CD8-positive, alpha-beta memory T cell (primary cell): ENCODE measurements at places on chromosomes 5 and 9.

DNA sequence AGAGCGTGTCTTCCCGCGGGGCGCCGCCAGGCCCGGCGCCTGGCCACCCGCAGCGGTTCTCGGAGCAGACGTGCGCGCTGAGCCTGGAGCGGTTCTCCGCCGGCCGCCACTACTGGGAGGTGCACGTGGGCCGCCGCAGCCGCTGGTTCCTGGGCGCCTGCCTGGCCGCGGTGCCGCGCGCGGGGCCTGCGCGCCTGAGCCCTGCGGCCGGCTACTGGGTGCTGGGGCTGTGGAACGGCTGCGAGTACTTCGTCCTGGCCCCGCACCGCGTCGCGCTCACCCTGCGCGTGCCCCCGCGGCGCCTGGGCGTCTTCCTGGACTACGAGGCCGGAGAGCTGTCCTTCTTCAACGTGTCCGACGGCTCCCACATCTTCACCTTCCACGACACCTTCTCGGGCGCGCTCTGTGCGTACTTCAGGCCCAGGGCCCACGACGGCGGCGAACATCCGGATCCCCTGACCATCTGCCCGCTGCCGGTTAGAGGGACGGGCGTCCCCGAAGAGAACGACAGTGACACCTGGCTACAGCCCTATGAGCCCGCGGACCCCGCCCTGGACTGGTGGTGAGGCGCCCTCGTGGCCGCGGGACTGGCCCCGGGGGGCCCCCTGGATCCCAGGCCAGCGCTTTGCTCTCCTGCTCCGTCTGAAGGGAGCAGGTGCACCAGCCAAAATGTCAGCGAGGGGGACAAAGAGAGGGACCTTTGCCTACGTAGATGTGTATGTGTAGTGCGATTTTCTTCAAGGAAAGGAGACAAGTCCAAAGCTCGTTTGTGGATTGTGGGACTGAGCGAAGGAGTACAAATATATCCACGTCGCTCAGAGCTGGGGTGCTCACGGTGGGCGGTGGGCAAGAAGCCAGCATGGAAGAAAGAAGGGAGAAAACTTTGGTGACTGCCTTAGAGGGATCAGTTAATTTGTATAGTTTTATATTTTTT is 19.5 kb downstream of the BTNL9 start:
- no peaks in the 10 kb centered on the region for H3K4me1 ChIP-seq
- H3K4me3 ChIP-seq, result no peak overlapping the region
- DNase-seq, result no peak

DNA sequence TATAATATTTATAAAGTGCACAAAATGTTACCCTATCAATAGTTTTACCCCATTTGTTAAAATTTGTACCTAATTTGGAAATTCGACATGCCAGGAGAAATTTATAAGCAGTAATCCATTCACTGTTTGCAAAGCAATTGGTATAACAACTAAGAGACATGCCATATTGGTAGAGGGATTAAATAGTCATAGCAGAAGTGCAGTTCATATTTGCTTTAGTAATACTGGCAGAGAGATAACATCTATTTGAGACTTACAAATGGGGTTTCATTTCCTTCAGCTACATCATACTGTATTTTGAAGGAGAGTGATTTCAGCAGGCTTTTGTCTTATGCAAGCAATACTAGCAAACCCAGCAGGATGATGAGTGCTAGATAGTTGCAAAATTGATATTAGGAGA is 610.4 kb upstream of the CDH10 start:
- no peak for DNase-seq
- no peaks in the 10 kb centered on the region for H3K36me3 ChIP-seq
- H3K4me3 ChIP-seq, result no peak overlapping the region
- H3K27me3 ChIP-seq, result no peaks in the 10 kb centered on the region
- no peaks in the 10 kb centered on the region for H3K4me1 ChIP-seq
- H3K27ac ChIP-seq, result no peak overlapping the region

DNA sequence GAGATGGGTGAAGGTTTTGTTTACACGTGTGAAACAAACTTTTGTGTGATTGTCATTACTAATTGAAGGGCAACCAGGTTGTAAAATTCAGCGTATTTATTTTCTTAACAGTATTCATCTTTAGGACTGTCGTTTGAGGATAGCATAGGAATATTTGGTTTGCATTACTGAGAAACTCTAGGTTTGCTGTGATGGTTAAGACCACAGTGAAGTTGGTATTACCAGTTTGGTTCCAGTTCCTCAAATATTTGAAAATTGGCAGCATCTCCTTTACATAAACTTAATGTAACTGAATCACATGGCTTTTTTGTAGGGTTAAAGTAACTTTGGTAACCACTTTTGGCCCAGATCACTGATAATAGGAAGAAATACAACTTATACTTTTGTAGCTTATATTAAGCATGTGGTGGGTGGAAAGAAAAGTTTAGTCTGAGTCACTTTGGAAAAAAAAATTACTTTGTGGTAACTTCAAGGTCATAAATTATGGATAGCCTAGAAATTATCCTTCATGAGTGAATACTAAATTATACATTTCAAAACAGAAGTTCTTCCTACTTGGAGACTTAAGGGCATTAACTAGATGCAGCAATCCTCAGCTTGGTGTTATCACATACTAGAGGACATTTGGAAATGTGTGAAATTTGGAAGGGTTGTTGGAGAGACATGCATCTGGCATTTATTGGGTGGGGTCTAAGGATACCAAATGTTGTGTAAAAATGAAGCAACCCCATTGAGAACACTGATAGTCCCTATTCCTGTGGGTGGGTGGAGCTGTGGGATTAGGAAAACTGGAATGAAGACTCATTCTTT is 33.9 kb downstream of the G3BP1 start:
- H3K36me3 ChIP-seq, result peaks cover 30% of the 10 kb centered on the region
- H3K4me3 ChIP-seq, result no peak overlapping the region
- H3K27ac ChIP-seq, result no peak overlapping the region

- no peak overlapping the region for H3K27ac ChIP-seq
- H3K4me1 ChIP-seq, result no peaks in the 10 kb centered on the region
- H3K4me3 ChIP-seq, result no peak overlapping the region
- H3K36me3 ChIP-seq, result no peaks in the 10 kb centered on the region
Measured at GRCh38 chr5:136028090-136028489, 698 bp upstream of the TGFBI start.

- no peaks in the 10 kb centered on the region for H3K27me3 ChIP-seq
- no peaks in the 10 kb centered on the region for H3K4me1 ChIP-seq
- no peaks in the 10 kb centered on the region for H3K36me3 ChIP-seq
Measured at GRCh38 chr9:108606401-108606800, 249.4 kb downstream of the ACTL7B start.

GRCh38 chr5:56460681-56461191 is 227.6 kb upstream of the ANKRD55 start:
- H3K4me1 ChIP-seq, result no peaks in the 10 kb centered on the region
- no peak overlapping the region for H3K4me3 ChIP-seq
- H3K36me3 ChIP-seq, result no peaks in the 10 kb centered on the region

GRCh38 chr5:179381691-179382090 is 36.4 kb upstream of the ADAMTS2 start:
- no peaks in the 10 kb centered on the region for H3K27me3 ChIP-seq
- H3K4me1 ChIP-seq, result no peaks in the 10 kb centered on the region
- H3K27ac ChIP-seq, result no peak overlapping the region
- DNase-seq, result no peak
- no peak overlapping the region for H3K4me3 ChIP-seq
- no peaks in the 10 kb centered on the region for H3K36me3 ChIP-seq

GRCh38 chr5:42390115-42390514 is 33.1 kb upstream of the GHR start:
- H3K27me3 ChIP-seq, result no peaks in the 10 kb centered on the region
- no peaks in the 10 kb centered on the region for H3K36me3 ChIP-seq
- H3K4me1 ChIP-seq, result no peaks in the 10 kb centered on the region

- DNase-seq, result no peak
- H3K27ac ChIP-seq, result no peak overlapping the region
- no peak overlapping the region for H3K4me3 ChIP-seq
- H3K36me3 ChIP-seq, result no peaks in the 10 kb centered on the region
- H3K27me3 ChIP-seq, result no peaks in the 10 kb centered on the region
Measured at GRCh38 chr9:14403081-14403480, 89.1 kb upstream of the NFIB start.

DNA sequence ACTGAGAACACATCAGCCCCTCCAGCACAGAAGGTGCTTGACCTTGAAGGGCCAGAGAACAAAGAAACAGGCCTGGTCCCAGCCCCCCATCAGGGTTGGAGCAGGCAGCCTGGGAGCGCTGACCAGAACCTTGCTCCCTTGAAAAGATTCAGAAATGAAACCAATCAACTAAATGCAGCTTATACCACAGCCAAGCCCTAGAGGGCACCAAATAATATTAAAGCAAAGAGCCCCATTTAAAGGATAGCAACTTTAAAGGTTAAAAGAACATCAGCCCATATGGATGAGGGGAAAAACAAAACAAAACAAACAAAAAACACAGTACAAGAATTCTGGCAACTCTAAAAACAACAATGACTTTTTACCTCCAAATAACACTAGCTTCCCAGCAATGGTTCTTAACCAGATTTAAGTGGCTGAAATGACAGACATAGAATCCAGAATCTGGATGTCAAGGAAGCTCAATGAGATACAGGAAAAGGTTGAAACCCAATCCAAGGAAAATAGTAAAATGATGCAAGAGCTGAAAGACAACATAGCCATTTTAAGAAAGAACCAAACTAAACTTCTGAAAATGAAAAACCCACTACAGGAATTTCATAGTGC is 471.9 kb downstream of the MTRR start:
- no peaks in the 10 kb centered on the region for H3K36me3 ChIP-seq
- no peaks in the 10 kb centered on the region for H3K4me1 ChIP-seq
- H3K27ac ChIP-seq, result no peak overlapping the region
- no peaks in the 10 kb centered on the region for H3K27me3 ChIP-seq
- H3K4me3 ChIP-seq, result no peak overlapping the region
- no peak for DNase-seq

DNA sequence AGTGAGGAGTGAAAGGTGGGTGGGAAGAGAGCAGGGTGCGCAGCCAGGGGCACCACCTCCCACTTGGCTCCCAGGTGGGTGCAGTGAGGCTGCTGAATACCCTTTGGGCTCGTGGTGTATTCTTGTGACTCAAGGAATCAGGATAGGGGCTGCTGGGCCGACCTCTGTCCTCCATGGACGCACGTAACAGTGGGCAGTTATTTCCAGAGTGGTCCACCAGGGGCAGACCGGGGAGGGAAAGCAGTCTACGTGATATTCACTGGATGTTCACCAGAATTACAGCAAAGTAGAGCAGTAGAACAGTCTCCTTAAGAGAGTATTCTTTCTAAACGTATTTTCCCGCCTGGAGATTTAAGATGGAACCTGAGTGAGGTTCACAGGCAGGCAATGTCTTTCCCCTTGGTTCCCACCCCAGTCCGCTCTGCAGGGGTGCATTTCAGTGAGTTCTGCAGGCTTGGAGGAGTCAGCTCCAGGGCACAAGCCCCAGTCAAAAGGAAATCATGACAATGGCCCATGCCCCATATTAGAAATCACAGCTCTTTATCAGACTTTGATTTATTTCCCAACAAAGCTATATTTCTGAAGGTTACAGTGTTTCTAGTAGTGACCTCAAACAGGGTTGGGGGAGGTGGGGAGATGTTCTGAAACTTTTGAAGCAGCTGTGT is 88.7 kb downstream of the SYK start:
- H3K27ac ChIP-seq, result no peak overlapping the region
- DNase-seq, result no peak
- no peaks in the 10 kb centered on the region for H3K36me3 ChIP-seq

DNA sequence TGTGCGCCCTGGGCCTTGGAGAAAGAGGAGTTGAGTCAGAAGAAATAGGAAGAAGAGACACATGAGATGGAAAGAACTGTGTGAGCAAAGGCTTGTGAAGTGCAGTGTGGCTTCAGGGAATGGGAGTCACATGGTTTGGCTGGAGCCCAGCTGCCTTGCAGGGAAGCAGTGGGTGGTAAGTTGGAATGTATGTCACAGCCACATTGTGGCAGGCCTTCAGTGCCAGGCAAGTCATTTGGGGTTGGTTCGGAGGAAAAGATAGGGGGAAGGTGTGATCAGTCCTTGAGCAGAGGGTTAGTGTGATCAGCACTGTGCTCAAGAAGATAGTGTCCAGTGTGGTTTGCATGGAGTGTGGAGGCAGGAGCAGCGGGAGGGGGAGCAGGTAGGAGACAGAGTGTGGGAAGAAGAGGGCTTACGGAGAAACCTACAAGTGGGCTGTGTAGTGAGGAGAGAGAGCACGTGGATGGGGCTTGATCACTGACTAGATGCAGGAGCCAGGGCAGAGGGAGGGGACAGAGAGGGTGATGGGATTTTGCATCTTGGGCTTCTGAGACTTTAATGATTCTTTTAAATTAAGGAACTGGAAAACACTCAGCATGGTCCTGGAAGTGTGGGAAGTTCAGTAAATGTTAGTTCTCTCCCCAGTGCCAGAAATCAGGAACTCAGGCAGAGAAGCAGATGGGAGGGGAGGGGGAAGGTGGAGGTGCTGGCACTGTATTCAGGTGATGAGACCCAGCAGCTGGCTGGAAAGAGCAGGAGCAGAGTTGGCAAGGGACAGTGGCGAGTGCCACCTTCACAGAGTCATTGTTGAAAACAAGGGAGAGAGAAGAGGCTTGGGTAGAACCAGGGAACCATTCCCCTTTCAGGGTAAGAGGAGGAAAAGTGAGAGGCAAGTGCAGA is 46.6 kb downstream of the ARHGAP26 start:
- no peaks in the 10 kb centered on the region for H3K27me3 ChIP-seq
- no peak for DNase-seq
- H3K27ac ChIP-seq, result no peak overlapping the region
- H3K4me1 ChIP-seq, result peaks cover 4% of the 10 kb centered on the region
